Stimulated activated CD8-positive, alpha-beta memory T cell treated with anti-CD3 and anti-CD28 coated beads, Interleukin-7, amount 100 ng/mL, for 1 hour (primary cell): ENCODE measurements at places on chromosomes 3 and 15.

- no peak for DNase-seq
Observed at GRCh38 chr3:174089592-174089991, 692.0 kb downstream of the NLGN1 start.

DNA sequence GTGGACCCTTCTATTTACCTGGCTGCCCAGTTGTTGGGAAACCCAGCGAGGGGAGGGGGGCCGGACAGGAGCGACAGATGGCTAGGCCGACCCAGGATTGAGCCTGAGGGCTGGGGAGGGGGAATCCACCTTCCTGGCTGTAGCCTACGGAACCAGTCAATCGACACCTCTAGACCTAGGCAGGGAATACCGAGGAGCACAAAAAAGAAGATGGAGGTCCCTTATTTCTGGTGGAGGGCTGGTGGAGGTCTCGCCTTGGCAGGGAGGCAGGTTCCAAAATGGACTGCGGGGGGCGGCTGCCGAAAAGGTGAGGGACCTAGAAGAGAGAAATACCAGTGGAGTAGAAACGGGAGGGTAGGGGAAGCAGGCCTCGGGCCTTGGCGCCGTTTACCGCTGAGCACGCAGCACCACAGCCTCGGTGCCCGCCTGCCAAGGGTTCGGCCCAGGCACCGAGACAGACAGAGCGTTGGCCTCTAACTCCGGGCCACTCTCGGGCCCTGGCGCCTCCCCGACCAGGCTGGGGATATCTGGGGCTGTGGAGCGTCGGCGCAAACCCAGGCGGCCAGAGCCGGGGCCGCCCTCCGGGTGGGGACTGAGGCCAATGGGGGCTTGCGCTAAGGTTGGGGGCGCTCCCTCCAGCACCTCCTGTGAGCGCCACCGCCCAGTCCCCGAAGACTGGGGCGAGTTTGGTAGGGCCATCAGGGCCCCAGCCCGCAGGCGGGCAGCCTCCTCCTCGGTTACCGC is 1.6 kb downstream of the ANKRD63 start:
- no peak for DNase-seq

DNA sequence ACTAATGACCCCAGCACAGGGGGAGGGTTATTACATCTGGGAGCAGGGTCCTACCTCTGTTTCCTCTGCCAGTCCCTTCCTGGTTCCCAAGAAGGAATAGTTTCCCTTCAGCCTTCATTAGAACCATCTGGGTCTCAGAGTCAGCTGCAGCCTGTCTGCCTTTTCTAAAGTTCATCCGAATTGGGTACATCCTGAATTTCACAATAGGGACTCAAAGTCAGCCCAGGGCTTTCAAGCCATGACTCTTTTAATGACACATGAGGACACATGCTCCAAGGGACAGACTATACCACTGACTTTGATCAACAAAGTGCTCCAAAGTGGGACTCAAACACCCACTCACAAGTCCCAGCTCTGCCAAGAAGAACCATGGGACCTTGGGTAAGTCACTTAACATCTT is 12.7 kb upstream of the CRABP1 start:
- no peak for DNase-seq

GRCh38 chr15:54387799-54388198 is 409.6 kb downstream of the UNC13C start:
- DNase-seq, result no peak

DNA sequence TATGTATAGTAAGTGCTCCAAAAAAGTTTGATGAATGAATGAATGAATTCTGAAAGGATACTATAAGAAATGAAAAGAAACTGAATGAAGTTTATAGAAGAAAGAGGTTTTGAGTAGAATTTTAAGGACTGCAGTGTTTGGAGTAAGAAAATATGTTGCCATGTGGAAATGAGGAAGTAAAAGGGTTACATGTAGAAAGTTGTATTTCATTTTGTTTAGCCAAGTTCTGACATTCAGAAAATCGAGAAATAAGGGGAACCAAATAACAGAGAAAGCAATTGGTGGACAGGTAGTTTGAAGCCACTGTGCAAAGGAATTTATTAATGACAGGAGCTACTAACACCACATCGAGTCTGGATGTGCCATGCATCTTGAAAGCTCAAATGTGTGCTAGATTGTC is 200.7 kb downstream of the SATB1 start:
- DNase-seq, result no peak

GRCh38 chr3:14440531-14441239 is 38.3 kb downstream of the SLC6A6 start:
- DNase-seq, result no peak

GRCh38 chr3:182979674-182980191 is 605 bp downstream of the DCUN1D1 start:
- no peak for DNase-seq

- no peak for DNase-seq
Observed at GRCh38 chr3:110758208-110758607, 313.4 kb upstream of the NECTIN3 start.

- no peak for DNase-seq
Observed at GRCh38 chr15:99009741-99010330, 2.2 kb upstream of the PGPEP1L start.

GRCh38 chr3:15291589-15292541 is 40.5 kb downstream of the SH3BP5 start:
- DNase-seq, result peak; percentile 39
